ENCODE measurements at places on chromosomes 2 and 18.

- no peaks in the 10 kb centered on the region for H3K36me3 ChIP-seq
- no peak for DNase-seq
- H3K4me3 ChIP-seq: no peak overlapping the region
- peaks cover 4% of the 10 kb centered on the region for H3K27me3 ChIP-seq
- no peak overlapping the region for H3K27ac ChIP-seq
- H3K4me1 ChIP-seq: no peaks in the 10 kb centered on the region
Observed at GRCh38 chr2:201680743-201681142, 17.7 kb downstream of the MPP4 start.

DNA sequence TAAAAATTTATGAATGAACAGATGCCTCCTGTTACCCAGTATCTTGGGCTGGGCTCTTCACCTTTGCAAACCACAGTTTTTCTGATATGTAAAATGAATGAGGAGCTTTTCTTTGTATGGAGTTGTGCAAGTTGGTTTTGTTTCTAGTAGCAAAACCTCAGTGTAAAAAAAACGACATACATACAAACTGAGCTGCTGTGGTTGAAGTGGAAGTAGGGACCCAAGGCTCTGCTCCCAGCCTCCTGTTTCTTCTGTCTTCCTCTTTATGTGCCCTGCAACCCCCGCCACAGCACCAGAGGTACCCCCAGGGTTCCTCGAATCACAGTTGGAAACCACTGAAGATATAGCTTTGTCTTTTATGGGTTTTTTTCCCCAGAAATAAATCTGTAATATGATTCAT is 118.1 kb downstream of the MYO1B start:
- no peaks in the 10 kb centered on the region for H3K27me3 ChIP-seq
- peaks cover 30% of the 10 kb centered on the region for H3K4me1 ChIP-seq
- no peak overlapping the region for H3K27ac ChIP-seq

- no peaks in the 10 kb centered on the region for H3K4me1 ChIP-seq
- DNase-seq: no peak
- H3K4me3 ChIP-seq: no peak overlapping the region
- no peaks in the 10 kb centered on the region for H3K27me3 ChIP-seq
- H3K27ac ChIP-seq: no peak overlapping the region
Observed at GRCh38 chr2:57776916-57777315, 269.7 kb upstream of the VRK2 start.

- no peaks in the 10 kb centered on the region for H3K36me3 ChIP-seq
- peaks cover 47% of the 10 kb centered on the region for H3K27me3 ChIP-seq
- H3K4me1 ChIP-seq: peaks cover 14% of the 10 kb centered on the region
Observed at GRCh38 chr2:169012812-169013627, 18.1 kb downstream of the ABCB11 start.

- peaks cover 7% of the 10 kb centered on the region for H3K36me3 ChIP-seq
- no peak overlapping the region for H3K27ac ChIP-seq
- H3K4me3 ChIP-seq: no peak overlapping the region
- peaks cover 49% of the 10 kb centered on the region for H3K27me3 ChIP-seq
Observed at GRCh38 chr2:100067784-100068183, 74.6 kb downstream of the AFF3 start.

DNA sequence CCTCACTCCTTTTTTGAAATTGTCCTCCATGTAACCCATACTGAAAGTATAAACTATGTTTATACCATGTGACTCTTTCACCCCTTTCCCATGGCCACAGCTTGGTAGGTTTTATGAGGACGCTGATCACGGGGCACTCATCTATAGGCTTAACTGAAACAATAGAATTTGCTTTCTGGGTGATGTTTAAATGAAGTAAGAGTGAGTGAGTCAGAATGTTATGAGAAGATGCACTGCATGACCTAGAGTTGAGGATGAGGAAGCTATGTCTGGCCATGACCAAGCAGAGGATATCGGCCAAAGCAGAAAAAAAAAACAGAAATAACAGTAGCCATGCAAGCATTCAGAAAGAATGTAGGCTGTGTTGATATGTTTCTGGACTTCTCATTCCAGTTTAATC is 34.9 kb downstream of the SCN1A start:
- DNase-seq: no peak
- no peaks in the 10 kb centered on the region for H3K4me1 ChIP-seq
- no peak overlapping the region for H3K27ac ChIP-seq
- no peaks in the 10 kb centered on the region for H3K36me3 ChIP-seq
- H3K27me3 ChIP-seq: no peaks in the 10 kb centered on the region

DNA sequence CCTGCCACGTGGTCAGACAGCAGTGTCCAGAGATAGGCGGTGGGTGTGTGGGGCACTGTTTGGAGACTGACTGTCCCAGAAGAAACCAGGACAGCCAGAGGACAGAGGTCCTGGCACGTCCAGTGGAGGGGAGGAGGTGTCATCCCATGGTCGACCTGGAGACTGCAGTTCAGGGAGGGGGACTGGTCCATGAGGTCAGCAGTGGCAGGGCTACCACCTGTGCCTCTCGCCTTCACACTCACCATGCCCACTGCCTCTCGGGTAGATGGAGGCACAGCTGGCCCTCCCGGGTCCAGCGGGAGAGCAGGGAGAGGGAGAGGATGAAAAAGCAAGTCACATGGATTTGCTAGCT is 53.9 kb downstream of the INHBB start:
- no peak overlapping the region for H3K27ac ChIP-seq
- no peak for DNase-seq
- H3K36me3 ChIP-seq: no peaks in the 10 kb centered on the region

- no peaks in the 10 kb centered on the region for H3K27me3 ChIP-seq
- DNase-seq: no peak
- peaks cover 21% of the 10 kb centered on the region for H3K36me3 ChIP-seq
- peaks cover 7% of the 10 kb centered on the region for H3K4me1 ChIP-seq
- no peak overlapping the region for H3K4me3 ChIP-seq
Observed at GRCh38 chr2:27992787-27993401, 102.4 kb downstream of the BABAM2 start.
